ENCODE measurements at places on chromosomes 5 and 9.
A peak's percentile ranks its signal among the peaks of the same experiment; 100 is the strongest.

DNA sequence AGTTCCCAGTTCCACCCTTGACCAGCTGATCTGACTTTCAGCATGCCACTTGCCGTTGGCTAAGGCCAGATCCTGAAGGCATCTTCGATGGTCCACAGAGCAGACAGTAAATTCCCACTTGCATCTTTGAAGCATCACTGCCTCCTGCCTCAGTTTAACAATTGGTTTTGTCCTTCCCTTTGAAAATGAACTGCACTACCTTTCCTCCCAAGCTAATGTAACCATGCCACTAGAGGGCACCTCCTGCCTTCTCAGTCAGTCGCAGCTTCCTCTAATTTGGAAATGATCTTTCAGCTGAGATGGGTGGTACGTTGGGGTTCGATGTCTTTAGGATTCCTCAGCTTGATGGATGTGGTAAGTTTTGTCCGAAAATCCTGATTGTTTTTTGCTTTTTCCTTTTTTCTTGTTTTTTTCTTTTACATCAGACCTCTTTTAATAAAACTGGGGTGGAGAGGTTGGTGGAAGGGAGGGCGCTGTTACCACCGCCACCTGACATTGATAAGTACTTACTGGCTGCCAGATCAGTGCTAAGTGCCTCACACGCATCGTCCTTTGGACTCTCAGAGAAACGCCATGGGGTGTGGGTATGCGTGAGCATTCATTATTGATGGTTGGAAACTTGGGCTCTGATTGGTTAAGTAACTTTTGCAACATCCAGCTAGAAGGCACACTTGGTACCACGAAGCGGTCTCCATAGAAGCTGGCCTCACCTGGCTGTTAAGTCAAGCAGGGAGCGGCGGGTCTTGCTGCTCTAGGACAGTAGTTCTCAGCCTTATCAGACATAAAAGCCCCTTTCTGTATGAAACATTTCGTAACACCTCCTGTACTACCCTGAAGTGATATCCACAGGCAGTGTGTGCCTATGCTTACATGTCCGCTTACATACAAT, 16.9 kb downstream of the PTTG1 start:
- peak; percentile 60 for DNase-seq

- no peak for DNase-seq
Observed at GRCh38 chr5:96995419-96995818, 59.5 kb downstream of the LNPEP start.

GRCh38 chr5:31334061-31334860, 140.8 kb downstream of the CDH6 start:
- no peak for DNase-seq

GRCh38 chr9:78005231-78006002, 26.2 kb downstream of the GNAQ start:
- DNase-seq = no peak

DNA sequence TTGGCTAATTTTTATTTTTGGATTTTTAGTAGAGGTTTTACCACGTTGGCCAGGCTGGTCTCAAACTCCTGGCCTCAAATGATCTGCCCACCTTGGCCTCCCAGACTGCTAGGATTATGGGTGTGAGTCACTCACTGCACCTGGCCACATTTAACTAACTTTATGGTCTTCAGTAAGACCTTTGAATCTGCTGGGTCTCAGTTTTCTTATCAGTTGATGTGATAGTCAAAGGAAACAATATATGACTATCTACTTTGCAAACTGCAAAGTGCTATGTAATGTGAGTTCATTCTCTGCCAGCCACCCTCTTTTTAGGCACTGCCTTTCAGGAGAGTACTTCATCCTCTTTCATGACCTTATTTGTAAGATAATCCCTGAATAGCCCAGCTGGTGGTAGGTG, 474.7 kb downstream of the PDE4D start:
- no peak for DNase-seq

DNA sequence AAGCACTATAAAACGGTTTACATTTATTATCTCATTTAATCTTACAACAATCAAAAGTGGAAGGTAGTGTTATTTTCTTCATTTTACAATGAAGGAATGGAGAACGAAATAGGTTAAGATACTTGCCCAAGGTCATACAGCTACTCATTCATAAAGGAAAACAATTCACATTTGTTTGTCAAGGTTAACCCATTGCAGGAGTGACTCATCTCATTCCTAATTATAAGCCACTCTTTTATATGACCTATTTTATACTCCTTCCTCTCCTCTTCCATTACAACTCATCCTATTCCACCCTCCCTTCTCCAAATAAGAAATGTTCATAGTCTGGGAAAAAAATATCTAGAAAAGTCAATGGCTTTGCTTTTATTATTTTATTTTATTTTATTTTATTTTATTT, 29.6 kb downstream of the CRHBP start:
- no peak for DNase-seq

- no peak for DNase-seq
Observed at GRCh38 chr5:110945874-110946436, 125.6 kb upstream of the TSLP start.

DNA sequence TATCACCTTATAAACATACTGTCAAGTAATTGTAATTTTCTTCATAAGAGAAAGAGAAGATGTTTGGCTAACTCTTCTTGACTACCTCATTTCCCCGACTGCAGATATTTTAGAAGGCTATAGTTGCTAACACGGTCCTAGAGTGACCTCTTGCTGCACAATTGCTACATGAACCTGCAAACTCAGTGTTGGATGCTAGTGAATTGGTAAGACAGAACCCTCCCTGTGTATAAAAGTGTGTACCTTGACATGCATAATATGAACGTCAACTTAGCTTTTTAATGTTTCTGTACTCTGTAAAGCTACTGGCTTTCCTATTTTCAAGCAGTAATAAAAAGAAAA, 46.7 kb upstream of the CER1 start:
- peak; percentile 46 for DNase-seq

DNA sequence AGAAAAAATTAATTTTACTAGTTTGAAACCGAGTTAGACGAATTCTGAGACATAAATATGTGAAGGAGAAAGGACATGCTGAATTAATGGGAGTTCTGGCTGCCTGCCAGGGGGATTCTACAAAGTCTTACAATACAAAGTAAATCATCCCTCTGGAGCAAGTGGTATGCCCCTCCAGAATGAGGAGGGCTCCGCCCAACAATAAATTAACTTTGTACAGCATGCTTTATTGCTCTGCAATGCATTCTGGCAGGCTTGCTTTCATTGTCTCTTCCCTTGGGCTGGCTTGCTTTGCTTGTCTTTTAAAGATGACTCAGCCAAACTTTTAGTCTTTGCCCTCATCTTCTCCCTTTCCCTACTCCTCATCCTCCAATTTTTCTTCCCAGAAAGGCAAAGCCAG, 11.7 kb upstream of the PCDHB1 start:
- no peak for DNase-seq

GRCh38 chr5:143922718-143923117, 110.8 kb downstream of the HMHB1 start:
- DNase-seq = no peak

GRCh38 chr9:125524583-125525355, 182.2 kb downstream of the MAPKAP1 start:
- DNase-seq = peak; percentile 18

DNA sequence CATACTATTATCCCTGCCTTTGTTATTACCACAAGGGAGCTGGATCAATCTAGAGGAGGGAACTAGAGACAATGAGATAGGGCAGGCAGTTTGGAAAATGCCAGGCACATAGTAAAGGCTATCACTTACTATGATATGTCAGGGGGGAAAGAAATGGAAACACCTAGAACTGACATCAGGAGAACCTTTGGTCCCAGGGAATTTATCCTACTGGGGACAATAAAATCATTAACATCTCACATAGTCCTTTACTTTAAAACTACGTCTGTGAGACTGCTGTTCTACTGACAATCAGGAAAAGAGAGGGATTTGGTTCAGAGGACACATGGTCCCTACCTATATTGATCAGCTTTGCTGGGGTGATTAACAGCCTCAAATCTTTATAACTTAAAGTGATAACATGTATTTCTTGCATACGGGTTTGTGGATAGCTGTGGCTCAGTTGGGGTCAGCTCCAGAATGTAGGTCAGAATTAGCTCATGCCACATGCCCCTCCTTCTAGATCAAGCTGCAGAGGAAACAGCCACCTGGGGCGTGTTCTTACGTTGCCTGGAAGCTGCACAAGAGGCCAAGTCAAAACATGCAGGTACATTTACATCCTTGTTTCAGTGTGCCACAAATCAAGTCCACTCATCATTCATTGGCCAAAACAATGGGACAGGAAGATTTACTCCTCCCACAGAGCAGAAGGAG, 43.9 kb upstream of the ALDOB start:
- no peak for DNase-seq

GRCh38 chr5:165887147-165887546, 2381.7 kb downstream of the MAT2B start:
- DNase-seq = no peak

- DNase-seq = no peak
Observed at GRCh38 chr5:133123297-133123696, 71.5 kb downstream of the HSPA4 start.

GRCh38 chr5:15254607-15255006, 245.4 kb upstream of the FBXL7 start:
- DNase-seq = no peak

GRCh38 chr9:122338994-122339393, 31.8 kb upstream of the PTGS1 start:
- DNase-seq = no peak

DNA sequence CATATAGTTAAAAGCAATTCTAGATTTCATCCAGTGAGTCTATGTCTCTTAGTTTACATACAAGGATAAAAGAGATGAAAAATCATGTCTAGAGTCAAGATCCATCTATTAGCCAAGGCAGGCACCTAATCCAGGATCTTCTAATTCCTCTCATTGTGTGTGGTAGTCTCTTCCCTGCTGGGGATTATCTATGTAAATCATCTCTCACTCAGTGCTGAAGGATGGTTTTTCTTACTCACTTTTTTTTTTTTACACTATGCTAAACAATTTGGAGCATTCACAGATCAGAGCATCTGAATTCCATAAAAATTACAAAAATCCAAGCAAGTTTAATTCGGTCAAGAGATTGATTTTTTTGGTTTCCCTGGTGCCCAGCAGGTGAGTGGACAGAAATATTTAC, 154.9 kb upstream of the GDNF start:
- DNase-seq = no peak

DNA sequence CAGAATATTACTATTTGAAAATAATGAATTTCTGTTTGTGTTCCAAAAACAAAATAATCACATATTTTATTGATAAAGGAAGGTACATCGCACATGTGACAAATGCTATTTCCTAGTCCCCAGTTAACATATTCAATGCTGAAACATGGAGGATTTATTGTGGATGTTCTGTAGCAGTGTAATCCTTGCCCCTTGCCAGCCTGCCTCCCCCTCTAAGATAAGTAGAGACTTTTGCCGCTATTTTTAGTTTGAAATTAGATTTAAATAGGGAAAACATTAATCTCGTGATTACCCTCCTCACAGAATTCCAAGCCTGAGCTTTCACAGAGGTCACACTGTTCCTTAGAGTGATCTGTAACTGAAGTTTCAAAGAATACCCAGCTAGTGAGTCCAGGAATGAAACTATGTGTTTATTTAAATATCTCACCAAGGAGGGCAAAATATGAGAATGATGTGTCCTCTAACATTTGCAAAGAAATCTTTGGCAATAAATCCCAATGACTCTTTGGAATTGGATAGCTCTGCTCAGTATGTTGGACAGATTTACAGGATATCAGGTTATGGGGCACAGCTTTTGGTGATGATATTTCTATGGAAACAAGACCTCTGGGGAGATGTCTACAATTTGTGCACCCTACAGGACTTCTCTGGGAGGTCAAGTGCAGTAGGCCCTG, 17.3 kb downstream of the CTXN3 start:
- DNase-seq = no peak

DNA sequence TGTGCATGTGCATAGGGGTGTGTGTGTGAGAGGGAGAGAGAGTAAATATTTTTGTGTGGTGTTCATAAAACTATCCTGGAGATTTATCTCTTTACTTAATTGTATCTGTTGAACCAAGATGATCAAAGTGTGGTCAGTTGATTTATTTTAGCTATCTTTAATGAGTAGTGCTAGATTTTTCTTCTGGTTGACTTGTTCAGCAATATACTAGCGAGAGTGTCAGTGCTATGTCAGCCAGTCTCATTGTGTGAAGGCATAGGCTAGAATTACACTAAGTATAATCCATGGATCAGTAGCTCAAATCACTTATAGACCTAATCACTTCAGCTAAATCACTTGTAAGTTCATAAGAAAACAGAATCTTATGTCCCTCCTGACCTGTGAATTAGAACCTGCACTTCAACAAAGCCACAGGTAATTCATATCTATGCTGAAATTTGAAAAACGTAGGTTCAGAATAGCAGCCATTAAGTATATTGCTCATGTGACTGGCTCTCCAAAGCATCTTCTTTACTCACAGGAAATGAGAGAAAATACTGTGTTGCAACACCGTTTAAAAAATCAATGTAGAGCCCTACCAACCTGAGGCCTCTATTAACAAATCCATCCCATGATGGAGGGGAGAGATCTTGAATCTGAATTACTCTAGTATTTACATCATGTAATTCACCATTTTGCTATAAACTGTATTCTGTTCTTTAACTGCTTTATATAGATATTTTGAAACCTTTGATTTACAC, 203.1 kb upstream of the ACTBL2 start:
- no peak for DNase-seq

DNA sequence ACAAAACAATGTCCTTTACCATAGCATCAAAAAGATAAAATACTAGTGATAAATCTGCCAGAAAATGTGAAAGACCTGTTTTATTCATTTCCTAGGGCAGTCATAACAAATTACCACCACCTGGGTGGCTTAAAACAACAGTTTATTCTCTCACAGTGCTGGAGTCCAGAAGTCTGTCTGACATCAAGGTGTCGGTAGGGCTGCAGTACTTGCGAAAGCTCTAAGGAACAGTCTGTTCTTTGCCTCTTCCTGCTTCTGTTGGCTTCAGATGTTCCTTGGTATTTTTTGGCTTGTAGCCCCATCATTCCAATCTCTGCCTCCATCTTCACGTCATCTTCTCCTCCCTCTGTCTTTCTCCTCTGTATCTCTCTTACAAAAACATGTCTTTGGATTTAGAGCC, 51.0 kb downstream of the PTPDC1 start:
- no peak for DNase-seq

DNA sequence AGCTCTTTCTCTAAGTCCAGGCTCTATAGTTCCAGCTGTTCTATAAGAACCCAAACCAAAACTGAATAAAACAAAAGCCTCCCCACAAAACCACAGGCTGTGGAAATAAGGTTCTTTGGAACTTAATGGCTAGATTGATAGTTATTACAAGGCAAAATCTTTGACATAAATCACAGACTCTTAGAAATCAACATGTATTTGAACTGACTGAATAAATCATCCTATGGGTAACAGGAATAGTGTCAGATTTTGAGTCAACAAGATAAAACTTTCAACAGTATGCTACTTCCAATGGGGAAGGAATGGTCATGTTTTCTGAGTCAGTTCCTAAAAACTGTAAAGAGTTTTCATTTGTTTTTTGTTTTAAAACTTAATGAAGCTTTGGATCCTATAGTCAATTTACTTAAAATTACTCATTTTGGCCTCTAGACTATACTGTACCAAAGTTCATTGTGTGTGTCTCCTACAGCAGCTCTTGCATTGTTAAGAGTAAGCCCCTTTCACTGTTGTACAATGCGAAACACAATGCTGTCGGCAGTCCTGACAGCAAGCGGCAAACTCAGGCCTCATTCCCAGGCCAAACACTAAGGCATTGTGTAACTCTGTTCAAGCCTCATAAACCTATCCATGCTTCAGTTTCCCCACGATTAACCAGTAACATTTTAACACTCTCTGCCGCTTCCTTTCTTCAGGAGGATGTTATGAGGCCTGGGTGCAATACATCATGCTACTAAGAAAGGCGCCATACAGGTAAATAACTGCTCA, 134.1 kb downstream of the ARL15 start:
- no peak for DNase-seq
